ENCODE measurements at places on chromosomes 7 and 10.

DNA sequence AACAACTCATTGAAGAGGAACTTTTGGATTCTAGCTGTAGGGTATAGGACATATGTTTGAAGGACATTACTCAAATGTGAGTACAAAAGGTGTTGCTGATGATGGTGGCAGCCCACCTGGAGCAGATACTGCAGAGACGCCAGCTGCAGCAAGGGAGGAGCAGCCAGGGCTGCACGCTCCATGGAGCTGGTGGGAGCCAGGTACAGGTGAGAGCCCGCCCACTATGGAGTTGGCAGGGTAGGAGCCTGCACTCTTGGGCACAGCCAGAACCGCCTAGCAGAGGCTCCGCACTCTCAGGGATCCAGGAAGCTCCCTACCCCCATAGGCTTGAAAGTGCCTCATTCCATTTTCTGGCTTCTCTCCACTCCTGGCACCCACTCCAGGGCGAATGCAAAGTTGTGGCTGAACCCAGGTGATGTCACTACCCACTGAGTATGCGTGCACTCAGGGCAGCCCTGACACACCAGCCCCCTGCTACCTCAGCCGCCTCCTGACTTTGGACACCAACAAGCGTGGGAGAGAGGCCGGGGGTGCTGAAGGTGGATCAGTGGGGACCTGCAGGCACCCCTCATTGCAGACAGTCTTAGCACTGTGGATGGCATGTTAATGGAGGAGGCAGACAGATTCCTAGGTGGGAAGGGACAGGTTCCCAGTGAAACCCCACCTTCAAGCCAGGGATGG, 761.1 kb downstream of the IPMK start:
- DNase-seq, result no peak

DNA sequence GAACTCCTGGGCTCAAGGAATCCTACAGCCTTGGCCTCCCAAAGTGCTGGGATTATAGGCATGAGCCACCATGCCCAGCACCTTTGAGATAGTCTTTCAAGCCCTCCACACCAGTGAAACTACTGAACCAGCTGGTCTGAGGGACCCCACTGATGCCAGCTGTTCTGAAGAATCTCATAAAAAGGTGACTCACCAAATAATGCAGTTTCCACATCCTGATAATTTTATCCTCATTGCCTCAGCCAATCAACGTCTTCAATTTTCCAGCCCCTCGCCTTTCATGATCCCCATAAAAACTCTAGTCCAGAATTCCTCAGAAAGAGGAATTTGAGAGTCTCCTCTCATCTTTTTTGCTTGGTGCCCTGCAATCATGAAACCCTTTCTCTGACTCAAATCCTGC, 1691.6 kb upstream of the LRRTM3 start:
- DNase-seq, result no peak

GRCh38 chr10:17644485-17644943, 563 bp downstream of the STAM start:
- DNase-seq, result peak; percentile 59

GRCh38 chr10:121490871-121491519, 107.2 kb downstream of the FGFR2 start:
- no peak for DNase-seq

DNA sequence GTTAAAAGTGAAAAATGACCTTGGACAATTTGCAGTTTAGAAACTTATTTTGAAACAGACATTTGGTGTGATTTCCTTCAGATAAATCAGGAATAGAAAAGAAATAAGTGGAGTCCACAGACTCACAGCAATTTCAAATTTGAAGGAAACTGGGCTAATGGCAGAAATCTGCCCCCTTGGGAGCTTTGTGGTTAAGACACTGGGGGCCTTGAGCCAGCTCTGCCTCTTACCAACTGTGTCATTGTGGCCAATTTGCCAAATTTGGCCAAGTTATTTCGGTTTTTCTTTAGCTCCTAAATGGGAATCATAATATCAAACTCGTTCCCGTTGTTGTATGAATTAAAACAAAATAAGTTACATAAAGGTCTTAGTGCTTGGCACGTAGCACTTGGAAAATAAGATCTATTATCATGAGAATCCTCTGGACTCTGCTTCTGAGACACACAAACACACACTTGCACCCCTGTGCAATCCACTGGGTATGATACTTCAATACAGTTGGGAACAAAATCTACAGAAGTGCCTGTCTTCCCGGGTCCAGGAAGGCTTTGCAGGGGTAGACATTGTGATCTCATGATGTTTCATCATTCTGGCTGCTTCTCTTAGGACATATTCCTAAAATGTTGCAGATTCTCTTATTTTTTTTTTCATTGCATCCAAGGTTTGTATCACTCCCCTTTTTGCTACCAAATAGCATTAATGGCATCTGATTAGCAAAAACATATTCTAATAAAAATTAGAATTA, 4.9 kb downstream of the ARMC3 start:
- no peak for DNase-seq

- no peak for DNase-seq
Measured at GRCh38 chr7:909358-910329, 33.3 kb downstream of the GET4 start.

GRCh38 chr7:29277436-29278215, 83.1 kb downstream of the CHN2 start:
- no peak for DNase-seq

GRCh38 chr7:70259502-70259901, 661.2 kb downstream of the AUTS2 start:
- no peak for DNase-seq
